Stimulated activated CD4-positive, alpha-beta T cell treated with anti-CD3 and anti-CD28 coated beads, Interleukin-2, amount 100 ng/mL, for 24 hours (primary cell): ENCODE measurements at places on chromosomes 7 and 10.
A peak's percentile ranks its signal among the peaks of the same experiment; 100 is the strongest.

DNA sequence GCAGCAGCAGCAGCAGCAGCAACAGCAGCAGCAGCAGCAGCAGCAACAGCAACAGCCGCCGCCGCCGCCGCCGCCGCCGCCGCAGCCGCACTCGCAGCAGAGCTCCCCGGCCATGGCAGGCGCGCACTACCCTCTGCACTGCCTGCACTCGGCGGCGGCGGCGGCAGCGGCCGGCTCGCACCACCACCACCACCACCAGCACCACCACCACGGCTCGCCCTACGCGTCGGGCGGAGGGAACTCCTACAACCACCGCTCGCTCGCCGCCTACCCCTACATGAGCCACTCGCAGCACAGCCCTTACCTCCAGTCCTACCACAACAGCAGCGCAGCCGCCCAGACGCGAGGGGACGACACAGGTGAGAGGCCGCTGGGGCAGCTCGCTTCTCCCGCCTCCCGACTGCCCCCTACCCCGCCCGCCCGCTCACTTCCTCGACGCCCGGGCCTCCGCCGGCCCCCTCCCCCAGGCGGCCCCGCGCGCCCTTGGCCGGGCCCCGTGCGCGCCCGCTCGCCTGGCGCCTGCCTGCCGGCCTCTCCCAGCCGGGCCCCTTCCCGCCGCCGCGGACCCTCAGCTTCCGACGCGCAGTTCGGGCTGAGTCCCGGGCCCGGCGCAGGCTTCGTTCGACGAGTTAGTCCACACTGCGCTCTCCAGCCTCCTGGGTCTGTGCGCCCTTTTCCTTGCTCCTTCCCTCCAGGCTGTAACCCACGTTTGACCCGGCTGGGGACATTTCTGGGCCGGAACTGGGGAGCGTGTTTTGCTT lies 882 bp downstream of the DLX6 start:
- peak; percentile 59 for DNase-seq

- no peak for DNase-seq
These were observed 20.0 kb upstream of the CRYGN start for GRCh38 chr7:151459726-151460473.

DNA sequence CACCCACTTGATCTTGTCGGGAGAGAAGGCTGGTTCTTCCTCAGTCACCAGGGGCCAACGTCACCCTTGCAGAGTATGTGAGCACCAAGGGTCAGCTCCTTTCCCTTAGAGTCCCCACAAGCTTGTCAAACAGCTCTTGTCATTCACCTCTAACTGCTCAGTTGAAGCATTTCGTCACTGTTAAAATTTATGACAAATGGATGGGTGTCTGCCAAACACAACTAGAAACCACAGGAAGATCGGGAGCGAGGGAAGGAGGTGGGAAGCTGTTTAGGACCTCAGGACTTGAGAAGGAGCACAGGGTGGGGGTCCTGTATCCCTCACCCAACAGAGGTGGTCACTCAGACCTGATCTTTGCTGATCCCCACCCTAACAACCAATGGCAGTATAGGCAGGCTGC lies 373.3 kb upstream of the IGFBP3 start:
- no peak for DNase-seq

DNA sequence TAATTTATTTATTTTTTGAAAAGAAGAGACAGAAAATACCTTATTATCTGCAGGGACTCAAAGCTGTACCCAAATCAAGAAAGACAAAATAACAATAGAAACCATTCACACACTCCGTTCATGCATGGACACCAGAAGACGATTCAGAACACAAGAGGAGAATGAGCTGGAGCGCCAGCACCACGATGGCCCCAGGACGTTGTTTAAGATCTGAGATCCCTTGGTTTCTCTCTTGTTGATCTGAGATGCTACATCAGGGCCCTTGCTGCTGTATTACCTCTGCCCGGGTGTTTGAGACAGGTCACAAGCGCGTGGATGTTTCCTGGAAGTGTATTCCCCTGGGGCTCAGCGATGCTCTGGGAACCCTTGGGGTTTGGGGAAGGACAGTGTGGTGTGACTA lies 46.8 kb downstream of the CHST3 start:
- DNase-seq = no peak

DNA sequence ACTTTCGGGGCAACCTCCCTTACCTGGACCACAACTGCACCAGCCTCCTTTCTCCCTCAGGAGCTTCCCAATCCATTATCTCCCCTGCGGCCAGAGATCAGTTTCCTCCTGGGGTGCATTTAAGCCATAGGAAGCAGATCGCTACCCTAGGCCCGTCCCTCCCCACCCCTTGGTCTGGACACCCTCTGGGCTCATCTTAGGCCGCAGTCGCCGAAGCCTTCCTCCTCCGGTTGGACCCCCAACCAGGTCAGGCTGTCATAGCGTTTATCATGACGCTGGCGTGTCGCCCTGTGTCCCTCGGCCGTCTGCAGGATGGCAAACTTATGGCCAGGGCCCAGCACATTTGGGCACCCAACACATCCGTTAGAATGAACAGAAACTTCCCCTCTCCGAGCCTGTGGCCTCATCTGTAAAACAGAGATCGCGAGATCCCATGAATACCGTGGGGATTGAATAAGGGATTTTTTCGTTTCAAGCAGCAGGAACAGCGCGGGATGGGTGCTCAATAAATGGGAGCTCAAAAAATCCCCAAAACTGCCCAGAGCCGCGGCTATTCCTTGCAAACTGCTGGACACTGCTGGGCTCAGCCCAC lies 669 bp upstream of the AP5Z1 start:
- DNase-seq = peak; percentile 28

- DNase-seq = no peak
These were observed 46.9 kb downstream of the ZNF438 start for GRCh38 chr10:30984563-30985328.

DNA sequence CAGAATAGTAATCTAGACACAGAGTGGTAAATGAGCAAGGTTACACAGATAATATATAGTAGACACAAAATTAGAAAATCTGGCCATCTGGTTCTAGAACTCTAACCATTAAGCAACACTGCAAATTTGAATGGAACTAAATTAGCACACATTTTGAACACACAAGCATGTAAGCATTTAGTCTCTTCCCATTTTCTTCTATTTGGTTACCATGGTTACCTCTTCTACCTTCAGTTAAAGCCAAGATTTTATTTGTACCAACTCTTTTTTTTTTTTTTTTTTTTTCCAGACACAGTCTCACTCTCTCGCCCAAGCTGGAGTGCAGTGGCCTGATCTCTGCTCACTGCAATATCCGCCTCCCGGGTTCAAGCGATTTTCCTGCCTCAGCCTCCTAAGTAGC lies 790.5 kb downstream of the MAGI2 start:
- no peak for DNase-seq

- no peak for DNase-seq
These were observed 14.8 kb downstream of the NFE2L3 start for GRCh38 chr7:26166684-26167266.

DNA sequence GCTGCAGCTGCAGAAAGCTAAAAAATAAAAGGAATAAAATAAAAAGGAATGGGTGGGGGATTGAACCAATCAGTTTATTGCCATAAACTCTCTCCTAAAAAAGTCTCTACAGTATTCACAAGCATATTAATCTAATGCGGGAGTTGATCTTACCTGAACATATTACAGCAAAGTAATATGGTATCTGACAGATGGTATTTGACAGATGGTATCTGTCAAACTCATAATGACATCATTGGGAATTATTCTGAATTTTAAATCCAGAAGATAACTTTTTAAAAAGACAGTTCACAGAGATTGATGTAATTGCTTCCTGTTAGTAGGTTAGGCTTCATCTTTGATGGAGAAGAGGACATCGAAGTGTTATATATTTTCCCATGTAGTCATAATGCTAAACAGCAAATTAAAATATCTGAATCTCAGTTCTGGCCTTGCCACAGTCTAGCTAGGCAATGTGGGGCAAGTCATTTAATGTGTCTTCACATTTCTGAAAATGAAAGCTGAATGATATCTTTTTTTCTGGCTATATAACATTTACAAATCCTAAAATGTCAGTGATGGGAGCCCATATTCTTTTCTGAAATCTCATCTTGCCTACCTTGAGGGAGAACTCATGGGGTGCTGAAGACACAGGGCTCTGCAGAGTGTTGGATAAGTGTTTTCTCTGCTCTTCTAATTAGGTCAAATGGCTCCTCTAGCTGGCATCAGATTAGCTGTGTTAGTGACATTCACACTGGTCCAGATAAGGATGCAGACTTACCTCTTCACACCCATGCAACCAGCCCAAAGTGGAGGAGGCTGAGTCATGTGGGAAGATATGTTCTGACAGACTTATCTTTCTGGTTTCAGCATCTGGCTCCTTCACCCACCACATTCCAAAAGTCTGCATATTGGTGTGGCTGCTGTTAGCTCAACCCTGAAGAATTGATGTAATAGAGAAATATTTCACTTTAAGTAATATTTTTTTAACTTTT lies 2.1 kb upstream of the LIPM start:
- peak; percentile 39 for DNase-seq

- no peak for DNase-seq
These were observed 135.8 kb downstream of the DGKB start for GRCh38 chr7:14766747-14767146.

DNA sequence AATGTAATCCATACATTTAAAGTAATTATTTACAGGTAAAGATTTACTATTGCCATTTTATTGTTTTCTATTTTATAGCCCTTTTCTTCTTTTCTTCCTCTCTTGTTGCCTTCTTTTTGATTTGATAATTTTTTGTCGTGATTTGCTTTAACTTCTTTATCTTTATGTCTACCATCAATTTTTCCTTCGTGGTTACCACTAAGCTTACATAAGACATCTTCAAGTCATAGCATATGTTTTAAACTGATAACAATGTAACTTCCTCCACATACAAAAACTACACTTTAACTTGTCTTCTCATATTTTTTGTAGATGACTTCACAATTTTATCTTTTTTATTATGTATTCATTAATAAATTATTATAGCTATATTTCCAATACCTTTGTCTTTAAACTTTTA lies 316.6 kb downstream of the PLXDC2 start:
- DNase-seq = no peak

- DNase-seq = no peak
These were observed 203.5 kb downstream of the CTNNA3 start for GRCh38 chr10:67492317-67493019.

DNA sequence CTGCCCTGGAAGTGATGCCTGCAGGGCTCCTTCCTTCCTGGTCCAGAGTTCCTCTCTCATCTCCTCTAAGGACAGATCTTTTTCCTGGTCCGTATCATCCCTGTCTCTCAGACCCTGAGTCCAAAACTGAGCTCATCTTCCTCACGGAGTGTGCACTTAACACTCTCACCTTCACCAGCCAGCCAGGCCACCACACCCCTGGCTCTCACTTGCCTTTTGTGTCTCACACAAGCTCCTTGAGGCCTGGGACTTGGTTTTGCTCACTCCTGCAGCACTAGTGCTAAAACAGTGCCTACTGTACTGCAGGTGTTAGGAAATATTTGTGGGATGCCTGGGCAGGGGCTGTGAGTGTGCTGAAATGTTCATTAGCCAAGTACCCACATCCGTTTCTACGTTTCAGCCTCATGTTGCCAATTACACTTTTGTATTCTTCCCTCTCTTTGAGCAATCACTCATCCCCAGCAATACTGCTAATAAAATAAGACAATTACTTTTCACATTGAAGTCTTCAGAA lies 21.4 kb upstream of the PARP12 start:
- no peak for DNase-seq

DNA sequence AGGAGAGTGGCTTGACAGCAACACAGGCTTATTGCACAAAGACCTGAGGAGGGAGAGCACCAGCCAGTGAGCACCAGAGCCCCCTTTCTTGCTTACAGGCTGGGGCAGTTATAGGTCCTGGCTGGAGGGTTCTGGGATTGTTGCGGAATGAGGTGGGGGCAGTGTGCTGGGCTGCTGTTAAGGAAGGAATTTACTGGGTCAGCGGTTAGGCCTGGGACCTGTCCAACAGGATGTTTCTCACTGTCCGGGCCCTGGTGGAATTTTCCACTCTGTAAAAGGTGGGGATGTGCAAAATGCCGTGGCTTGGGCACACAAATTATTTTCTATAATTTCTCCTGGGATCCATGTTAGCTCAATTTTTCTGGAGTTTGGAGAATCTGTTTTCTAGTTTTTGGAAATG lies 757.3 kb downstream of the TYW1 start:
- DNase-seq = no peak

DNA sequence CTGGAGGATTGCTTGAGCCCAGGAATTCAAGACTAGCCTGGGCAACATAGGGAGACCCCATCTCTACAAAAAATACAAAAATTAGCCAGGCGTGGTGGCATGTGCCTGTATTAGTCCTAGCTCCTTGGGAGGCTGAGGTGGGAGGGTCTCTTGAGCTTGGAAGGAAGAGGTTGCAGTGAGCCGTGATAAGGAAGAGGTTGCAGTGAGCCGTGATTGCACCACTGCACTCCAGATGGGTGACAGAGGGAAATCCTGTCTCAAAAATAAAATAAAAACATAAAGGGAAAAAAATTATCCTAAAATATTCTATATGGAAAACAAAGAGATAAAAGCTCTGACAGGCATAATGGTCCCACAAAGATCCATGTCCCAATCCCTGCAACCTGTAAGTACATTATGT lies 87.9 kb upstream of the KAT6B start:
- DNase-seq = no peak

GRCh38 chr10:14583252-14583651 lies 191.4 kb downstream of the FAM107B start:
- peak; percentile 76 for DNase-seq

DNA sequence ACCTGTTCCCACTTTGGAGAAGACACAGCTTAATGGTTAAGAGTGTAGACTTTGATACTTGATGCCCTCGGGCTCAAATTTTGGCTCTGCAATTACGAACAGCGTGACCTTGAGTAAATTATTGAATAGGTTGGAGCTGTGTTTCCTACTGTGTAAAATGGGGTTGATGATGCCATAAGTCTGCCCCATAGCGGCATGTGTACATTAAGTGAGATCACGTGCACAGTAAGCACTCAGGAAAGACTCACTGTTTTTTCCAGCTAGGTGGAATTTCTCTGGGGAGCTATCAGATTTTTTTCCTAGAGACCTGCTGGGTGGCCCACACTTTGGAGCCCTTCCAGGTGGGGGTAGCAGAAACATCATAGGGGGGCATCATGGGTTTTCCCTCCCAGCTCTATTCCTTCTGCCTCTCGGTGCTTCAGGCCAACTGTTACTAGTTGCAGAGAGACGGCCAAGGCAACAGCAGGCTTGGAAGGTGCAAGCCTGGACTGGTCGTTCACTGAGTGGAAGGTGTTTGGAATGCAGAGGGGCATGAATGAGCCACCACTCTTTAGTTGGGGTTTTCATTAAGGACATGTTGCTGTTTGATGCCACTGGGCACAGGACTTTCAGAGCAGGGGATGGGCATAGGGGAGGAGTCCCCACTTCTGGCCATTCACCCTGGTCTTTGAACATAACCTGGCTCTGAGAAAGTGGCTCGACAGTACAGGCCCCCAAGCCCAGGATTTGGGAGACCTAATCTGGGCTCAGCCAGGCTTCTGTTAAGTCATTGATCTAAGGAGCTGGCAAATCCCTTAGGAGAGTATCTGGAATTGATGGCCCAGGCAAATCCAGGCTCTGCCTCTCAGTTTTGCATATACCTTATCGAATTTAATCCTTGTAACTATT lies 64.0 kb downstream of the SYPL1 start:
- no peak for DNase-seq

- no peak for DNase-seq
These were observed 146.7 kb upstream of the TMEM196 start for GRCh38 chr7:19920166-19920565.

GRCh38 chr10:73480158-73480557 lies 15.7 kb downstream of the PPP3CB start:
- no peak for DNase-seq
